ENCODE measurements at places on chromosomes 16 and 17. TPM values are rescaled to one million over a fixed set of nuclear protein-coding genes. Genes with fewer than 3 reads are reported as not detected.

STH gene
- not detected for total RNA-seq

CCL22 gene
- total RNA-seq: not detected

DYNLL2 gene
- total RNA-seq: 16.0 TPM

ABCA8 gene
- 80.8 TPM for total RNA-seq

GUCY2D gene
- total RNA-seq: not detected

HEATR9 gene
- not detected for total RNA-seq

EIF4A3 gene
- total RNA-seq: 154 TPM

KRTAP16-1 gene
- not detected for total RNA-seq

PABPN1L gene
- total RNA-seq: not detected

CD79B gene
- not detected for total RNA-seq

C17orf50 gene
- total RNA-seq: not detected

RAP1GAP2 gene
- 0.30 TPM for total RNA-seq

TPSD1 gene
- not detected for total RNA-seq

CASKIN2 gene
- total RNA-seq: 6.5 TPM

DNAJA2 gene
- total RNA-seq: 81.4 TPM

OMG gene
- total RNA-seq: not detected

OR1A1 gene
- total RNA-seq: not detected

ARL5C gene
- total RNA-seq: not detected

All from smooth muscle cell of the umbilical artery (primary cell).